Esophagus muscularis mucosa (tissue), 4 donors: ENCODE measurements at places on chromosomes 4 and X. TPM values are rescaled to one million over a fixed set of nuclear protein-coding genes. Genes with fewer than 3 reads are reported as not detected.

USP51 gene
- 0.83 TPM for total RNA-seq

- no peak for DNase-seq
Observed at GRCh38 chr4:36854554-36854953, 390.0 kb upstream of the NWD2 start.

DNA sequence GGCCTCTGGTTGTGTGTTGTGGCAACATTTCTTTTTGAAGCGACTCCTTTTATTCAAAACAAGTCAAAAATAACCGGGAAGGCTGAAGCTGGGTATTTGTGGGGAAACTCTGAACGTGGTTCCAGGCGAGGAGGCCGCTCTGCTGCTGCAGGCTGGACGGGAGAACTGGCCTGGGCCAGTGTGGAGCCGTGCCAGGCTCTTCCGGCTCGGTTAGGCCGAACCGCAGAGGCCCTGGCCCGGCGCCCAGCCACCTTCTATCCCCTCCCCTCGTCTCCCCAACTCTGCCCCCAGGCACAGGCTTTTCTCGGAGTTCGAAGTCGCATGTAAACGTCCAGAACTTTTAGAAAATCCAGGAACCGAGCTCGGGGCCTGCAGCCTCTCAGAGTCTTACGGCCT is 2.4 kb upstream of the BCOR start:
- DNase-seq: no peak

DNA sequence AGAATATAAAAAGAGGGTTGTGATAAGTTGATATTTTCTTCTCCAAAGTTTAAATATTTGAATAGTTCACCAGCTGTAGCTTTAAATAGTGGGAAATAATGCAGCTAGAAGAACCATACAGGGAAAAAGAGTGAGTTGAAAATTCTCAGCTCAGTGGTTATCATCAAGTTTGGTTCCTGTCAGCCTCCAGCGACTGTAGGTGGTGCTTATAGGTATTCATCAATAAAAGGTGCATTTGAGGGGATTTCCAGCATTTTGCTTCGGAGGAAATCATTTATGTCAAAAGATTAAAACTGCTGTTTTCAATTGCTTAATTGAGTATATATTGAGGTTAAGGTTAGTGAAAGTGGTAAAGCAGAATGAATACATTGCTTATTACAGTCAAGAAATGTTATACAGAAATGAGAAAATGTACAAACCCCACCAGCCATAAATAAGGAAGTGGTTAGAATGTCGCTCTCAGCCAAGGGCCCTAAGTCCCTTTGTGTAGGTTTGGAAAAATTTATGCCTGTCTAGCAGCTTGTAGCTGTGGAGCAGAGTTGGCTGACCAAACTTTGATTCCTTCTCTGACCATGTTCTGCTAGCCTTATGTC is 532.9 kb upstream of the FTHL17 start:
- no peak for DNase-seq

DNA sequence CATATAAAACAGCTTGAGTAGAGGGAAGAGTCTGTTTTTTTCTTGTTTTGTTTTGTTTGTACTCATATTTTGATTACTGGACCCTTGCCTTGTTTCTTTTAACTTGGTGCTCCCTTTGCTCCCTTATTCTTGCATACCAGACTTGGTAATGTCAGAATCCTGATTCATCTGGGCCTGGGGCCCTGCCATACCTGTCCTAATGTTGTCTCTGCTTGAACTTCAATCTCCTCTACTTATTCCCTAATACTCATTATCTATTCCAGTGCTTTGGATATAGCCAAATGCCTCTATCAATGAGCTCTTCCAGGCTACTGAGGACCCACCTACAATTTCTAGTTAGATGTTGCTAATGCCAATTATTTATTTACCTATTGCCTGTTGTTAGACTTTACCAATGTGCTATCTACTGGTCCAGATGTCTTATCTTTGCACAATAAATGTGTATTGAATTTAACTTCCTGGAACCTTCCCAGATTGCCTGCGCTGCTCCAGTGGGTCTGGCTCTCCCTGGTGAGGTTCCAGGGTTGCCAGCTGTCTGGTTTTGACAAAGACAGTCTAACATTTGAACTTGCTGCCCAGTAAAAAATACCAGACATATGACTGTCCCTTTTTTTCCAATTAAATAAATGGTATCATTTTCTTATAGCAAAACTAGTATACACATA is 64.4 kb upstream of the ACSL4 start:
- DNase-seq: no peak

FRG2 gene
- not detected for total RNA-seq

DNA sequence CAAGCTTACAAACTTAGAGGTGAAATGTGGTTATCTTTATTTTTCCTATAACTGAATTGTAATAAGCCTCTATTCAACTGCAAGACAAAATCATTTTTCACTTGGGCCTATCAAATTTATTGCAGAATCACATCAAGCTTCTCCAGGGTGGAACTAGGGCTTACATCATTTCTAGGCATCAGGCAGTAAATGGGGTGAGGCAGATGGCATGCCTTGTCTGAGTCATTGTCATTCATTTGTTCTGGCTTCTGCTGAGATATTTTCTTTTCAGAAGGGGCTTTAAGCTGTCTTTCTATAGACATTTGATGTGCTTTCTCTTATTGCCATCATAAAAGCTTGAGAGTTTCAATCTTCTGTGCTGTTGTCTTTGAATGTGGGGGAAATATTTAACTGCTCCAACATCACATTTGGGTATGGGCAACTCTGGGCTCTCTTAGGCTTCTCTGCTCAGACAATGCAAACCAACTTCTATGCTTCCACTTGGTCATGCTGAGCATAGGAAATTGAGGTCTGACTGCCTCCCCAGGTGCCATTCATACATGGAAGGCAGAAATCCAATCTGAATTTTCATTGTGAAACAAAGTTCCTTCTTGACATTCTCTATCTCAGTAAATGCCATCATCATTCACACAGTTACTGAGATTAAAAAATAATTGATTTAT is 225.8 kb upstream of the GIMD1 start:
- DNase-seq: no peak

- no peak for DNase-seq
Observed at GRCh38 chr4:6740347-6740746, 24.4 kb downstream of the BLOC1S4 start.

USP9X gene
- total RNA-seq: 113 TPM

GRCh38 chr4:145216535-145216934 is 36.1 kb upstream of the OTUD4 start:
- DNase-seq: no peak

GRCh38 chr4:145956288-145956890 is 17.8 kb upstream of the ZNF827 start:
- no peak for DNase-seq

DNA sequence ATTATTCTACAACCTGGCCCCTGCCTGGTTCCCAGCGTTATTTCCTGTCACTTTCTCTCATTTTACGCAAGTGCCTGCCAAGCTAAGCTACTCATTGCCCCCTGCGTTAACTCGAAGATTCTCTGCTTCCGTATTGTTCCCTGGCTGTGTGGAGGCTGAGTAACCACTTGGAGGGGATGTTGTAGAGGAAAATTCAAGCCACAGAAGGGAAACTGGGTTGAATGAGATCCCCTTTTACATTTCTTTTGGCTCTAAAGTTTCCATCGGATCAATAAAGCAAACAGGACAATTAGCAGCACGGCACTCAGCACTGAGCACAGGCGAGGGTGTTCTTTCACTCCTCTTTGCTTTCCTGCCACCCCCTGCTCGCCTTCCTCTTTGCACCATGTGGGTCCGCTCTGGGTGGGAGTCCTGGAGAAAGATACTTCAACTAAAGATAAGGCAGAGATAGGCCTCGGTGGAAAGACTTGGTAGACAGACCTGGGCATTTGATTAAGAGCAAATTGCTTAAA is 4.2 kb upstream of the TMSB4X start:
- DNase-seq: no peak

CNGA1 gene
- total RNA-seq: not detected

DNA sequence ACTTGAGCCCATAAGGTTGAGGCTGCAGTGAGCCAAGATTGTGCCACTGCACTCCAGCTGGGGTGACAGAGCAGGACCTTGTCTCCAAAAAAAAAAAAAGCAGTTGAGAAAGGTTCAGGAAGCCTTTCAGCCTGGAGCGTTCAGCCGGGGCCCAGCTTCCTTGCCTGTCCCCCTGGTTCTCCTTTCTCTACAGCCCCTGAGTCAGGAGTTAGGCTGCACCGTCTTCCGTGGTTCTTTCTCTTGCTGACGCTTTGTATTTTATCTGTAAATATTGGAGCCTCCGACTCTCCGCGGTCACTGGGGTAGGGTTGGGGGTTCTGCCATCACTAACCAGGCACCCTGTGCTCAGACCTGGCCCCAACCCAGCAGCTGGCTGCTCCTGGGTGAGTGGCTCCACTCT is 13.8 kb upstream of the UVSSA start:
- no peak for DNase-seq

NDNF gene
- 12.4 TPM for total RNA-seq

IGSF1 gene
- 2.5 TPM for total RNA-seq

DNA sequence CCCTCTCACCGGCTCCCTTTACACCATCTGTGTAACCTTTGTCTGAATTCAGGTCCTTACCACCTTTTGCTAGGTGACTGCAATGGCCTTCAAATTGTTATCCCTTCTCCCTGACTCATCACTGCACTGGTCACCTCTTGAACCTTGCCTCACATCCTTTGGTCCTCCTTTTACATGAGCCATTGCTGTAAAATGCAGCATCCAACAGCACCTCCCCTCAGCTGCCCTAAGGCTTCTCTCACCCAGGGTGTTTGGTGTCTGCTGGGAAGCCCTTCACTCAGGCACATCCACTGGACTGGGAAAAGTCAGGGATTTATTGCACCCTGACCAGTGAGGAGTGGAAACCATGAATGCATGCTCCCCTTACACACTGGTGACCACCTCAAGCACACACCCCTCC is 192.5 kb upstream of the GATB start:
- no peak for DNase-seq

DNA sequence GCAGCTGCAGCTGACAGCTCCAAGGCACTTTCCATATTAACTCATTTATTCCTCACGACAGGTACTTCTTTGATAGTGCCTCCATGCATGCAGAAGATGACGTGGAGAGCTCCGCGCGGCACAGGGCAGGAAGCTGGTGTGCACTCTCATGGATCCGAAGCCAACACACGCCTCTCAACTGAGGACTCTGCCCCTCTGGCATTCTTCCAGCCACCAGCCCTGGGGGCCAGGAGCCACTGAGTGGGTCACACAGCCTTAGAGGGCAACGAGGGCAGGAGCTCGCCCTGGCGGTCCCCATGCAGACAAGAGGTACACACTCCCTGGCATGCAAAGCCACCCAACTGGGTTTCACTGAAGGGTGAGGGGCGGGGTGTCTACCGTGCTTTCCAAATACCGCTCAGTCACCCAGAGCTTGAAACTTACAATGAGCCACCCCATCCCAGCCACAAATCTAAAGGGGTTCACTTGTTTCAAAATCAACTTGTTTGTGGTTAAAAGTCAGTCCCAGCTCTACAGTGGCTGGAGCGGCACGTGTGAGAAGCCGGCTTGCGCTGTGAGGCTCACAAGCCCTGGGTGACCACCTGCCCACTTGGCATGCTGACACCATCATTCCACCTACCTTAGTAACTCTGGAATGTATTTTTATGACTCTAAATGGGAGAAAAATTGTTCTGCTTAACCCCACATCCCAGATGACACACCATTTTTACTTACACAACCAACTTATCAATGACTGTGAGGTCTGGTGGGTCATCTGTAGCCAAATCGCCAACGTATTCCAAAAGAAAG is 16.2 kb downstream of the NOP14 start:
- no peak for DNase-seq

TMPRSS11D gene
- total RNA-seq: not detected

DNA sequence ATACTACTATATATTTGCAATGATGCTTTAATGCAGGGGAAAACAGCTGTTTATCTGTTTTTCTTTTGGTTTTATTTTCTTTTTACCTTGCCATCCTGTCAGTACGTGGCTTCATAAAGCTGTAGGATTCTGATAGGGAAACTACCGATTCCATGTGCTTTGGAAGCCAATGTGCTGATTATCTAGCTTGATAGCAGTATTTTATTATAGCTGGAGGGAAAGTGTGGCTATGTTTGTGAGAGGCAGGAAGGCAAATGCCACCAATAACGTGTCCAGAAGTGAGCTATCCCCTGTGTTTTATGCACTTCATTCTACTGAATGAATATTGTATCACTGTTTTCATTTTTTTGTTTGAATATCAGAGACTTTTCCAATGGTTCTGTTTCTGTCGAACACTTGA is 43.7 kb downstream of the IL15 start:
- DNase-seq: no peak

MRPL1 gene
- total RNA-seq: 19.0 TPM

DNA sequence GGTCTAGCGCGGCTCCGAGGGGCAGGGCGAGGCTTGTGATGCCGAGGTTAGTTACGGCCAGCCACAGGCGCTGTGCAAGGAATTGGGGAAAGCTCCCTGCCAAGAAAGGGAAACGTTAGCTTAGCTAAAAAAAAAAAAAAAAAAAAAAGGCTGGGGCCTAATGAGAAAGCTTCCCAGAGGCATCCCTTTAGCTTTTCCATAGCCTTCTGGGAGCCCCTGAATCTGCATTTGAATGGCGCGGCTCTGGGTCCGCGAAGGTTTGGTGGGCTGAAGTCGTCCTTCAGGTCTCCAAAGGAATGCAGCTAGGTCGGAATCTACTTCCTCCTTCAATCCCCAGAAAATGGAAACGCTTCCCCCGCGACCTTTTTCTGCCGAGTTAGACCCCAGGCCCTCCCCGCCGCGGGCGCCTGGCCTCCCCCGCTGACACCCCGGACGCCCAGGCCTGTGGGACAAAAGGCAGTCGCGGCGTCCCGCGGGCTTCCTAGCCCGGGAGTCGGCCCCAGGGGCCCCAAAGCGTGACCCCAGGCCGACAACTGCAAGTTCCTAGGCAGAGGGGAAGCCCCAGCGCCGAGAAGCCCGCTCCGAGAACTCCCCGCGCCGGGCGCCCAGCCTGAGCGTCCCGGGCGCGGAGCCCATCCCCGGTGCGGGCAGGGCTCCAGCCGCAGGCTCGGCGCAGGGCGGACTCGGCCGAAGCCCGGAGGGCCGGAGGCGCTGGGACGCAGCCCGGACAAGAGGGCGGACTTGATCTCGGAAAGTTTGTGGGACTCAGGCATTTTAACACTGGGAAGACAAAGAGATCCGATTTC is 605 bp upstream of the FAT1 start:
- DNase-seq: peak; percentile 92

GRCh38 chr4:174686826-174687225 is 142.2 kb downstream of the GLRA3 start:
- DNase-seq: no peak

DNA sequence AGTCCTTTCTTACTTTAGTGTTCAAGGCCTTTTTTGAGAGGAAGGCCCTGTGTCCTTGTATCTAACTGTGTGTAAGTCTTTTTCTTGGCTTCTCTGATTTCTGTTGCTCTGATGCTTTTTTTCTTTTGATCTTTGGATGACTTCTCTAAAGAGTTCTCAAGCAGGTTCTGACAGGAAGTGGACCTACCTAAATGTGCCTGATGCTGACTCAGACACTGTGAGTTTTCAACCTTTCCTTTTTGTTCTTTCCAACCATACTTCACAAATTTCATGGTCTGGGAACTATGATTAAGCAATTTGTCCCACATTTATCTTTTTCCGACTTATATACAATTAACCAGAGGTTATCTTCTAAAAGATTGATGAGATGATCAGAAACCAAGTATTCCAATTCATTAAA is 96.5 kb downstream of the SYTL5 start:
- no peak for DNase-seq

GRCh38 chr4:22072726-22073125 is 124.2 kb upstream of the KCNIP4 start:
- DNase-seq: peak; percentile 7

PNMA6A gene
- total RNA-seq: 3.6 TPM

- DNase-seq: no peak
Observed at GRCh38 chr4:162954976-162955375, 211.7 kb downstream of the NAF1 start.

GRCh38 chr4:99945718-99946355 is 581 bp downstream of the DNAJB14 start:
- DNase-seq: no peak

SSX2 gene
- total RNA-seq: not detected

FREM3 gene
- not detected for total RNA-seq
